Fibroblast of skin of abdomen (primary cell): ENCODE measurements at places on chromosomes 5 and 9.
A peak's percentile ranks its signal among the peaks of the same experiment; 100 is the strongest.

DNA sequence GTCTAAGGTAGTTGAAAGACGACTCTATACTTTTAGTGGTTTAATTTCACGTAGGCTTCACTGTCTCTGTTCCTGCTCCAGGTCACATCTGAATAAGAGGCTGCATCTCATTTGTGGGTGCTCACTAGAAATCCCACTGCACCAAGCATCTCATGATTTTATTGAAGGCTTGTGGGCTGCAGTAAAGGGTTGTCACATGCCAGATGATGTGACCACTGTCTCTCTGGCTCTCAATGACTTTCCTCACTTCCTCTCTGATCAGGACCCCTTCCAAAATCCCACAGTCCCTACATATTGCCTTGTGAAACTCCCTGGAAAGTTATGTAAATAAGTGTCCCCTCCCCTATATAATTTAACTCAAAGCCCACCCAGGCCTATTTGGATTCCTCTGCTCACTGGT lies 8.9 kb upstream of the ZCCHC10 start:
- no peak for DNase-seq

DNA sequence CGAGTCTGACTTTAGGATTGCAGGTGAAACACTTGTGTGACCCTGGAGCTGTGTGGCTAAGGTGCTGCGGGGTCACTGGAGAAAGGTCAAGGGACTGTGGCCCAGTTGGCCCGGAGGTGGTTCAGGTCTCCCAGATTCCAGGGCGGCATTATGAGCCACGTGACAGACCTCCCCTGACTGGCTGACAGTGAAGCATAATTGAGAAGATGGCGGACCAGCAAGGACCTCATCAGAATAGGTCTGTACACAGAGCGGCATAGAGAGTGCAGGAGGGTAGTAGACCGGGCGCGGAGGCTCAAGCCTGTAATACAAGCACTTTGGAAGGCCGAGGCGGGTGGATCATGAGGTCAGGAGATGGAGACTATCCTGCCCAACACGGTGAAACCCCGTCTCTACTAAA lies 815 bp upstream of the ODF2 start:
- no peak for DNase-seq

- no peak for DNase-seq
Measured at GRCh38 chr5:14577971-14578370, 3.6 kb upstream of the OTULINL start.

DNA sequence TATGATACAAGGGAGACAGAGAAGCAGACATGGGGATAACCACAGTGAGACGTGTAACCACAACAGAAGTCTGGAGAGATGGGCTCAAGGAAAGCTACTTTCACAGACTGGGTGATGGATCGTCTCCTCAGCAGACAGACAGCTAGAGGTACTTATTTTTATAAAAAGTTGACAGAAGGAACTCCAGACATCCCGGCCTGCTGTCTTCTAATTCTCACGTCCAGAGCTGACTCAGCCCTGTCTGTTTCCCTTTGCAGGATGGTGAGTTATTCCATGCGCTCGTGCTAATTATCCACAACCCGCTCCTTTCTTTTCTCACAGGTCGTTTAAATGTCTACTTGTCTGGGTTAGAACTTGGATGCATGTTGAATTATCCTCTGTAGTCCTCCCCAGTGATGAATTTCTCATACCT lies 304.5 kb downstream of the CWC27 start:
- DNase-seq, result peak; percentile 97

GRCh38 chr9:33197279-33198152 lies 30.4 kb upstream of the B4GALT1 start:
- peak; percentile 50 for DNase-seq

GRCh38 chr5:62475072-62475471 lies 62.5 kb downstream of the IPO11 start:
- peak; percentile 81 for DNase-seq

GRCh38 chr5:74490814-74491213 lies 149.7 kb downstream of the ENC1 start:
- no peak for DNase-seq

GRCh38 chr9:133773889-133774655 lies 35.9 kb upstream of the SARDH start:
- peak; percentile 66 for DNase-seq

GRCh38 chr5:164360589-164360988 lies 855.2 kb downstream of the MAT2B start:
- no peak for DNase-seq

GRCh38 chr5:142894749-142895148 lies 124.6 kb downstream of the ARHGAP26 start:
- DNase-seq, result peak; percentile 69

DNA sequence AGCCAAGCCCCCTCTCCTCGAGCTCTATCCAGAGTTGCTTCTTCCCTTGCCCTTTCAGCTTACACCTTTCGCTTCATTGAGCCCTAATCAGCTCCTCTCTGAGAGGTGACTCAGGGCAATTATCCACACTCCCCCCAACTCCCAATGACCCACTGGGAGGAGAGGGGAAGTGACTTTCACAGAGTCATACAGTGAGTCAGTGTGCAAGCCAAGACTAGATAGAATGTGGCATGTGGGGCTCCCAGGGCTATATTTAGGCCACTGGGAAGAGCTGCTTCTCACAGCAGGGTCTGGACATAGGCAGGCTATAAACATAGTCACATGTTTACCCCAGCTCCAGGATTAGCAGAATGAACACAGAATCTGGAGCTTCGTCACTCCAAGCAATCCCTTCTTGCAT lies 57.4 kb downstream of the NRG2 start:
- peak; percentile 81 for DNase-seq

- DNase-seq, result peak; percentile 42
Measured at GRCh38 chr5:115599502-115599901, 2.8 kb downstream of the TICAM2 start.

DNA sequence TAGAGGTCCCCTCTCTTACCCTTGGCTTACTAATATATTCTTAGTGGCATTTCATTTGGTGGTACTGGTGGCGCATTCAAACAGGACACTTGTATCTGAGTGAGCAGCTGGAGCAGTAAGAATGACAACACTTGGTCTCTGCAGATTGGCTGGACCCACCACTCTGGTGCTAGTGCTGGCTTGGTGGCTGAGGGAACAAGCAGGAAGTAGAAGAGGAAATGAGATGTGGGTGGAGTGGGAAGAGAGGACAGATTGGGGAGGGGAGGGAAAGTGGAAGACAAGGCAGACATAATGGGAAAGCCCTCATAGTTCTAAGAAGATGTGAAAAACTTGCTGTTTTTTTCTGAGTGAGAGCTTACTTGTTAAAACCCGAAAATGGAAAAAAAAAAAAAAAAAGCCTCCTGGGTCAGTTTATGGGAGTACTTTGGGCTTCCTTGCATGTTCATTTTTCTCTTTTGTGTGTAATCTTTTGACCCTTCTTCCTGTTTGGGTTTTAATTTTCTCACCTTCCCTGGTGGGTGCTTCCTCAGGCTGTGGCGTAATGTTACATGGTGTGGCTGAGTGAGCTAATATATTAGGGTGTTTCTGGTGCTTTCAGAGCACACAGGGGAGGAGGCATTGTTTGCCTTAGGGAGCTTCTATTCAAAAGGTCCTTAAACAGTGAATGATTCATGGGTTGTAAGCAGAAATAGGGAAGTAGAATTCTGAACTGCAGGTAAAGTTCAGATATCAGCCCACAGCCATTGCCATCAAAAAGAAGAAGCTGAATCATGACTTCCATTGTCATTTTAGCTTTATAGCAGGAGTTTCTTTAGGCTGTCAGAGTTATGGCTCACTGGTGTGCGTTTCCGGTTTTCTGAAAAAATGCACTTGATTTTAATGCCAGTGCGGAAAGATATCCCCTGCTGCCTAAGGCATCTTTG lies 52.3 kb downstream of the TLE4 start:
- no peak for DNase-seq

GRCh38 chr5:444226-444625 lies 1.2 kb downstream of the EXOC3 start:
- DNase-seq, result no peak
